Epithelial cell of proximal tubule (primary cell): ENCODE measurements at places on chromosomes 2 and 18.

GRCh38 chr18:50803592-50803991 is 16.2 kb downstream of the MRO start:
- DNase-seq, result no peak

GRCh38 chr2:58073751-58074150 is 27.1 kb downstream of the VRK2 start:
- no peak for DNase-seq

- no peak for DNase-seq
Observed at GRCh38 chr2:74566754-74567085, 12.2 kb downstream of the DOK1 start.

- no peak for DNase-seq
Observed at GRCh38 chr2:182952741-182953450, 85.4 kb downstream of the NCKAP1 start.

GRCh38 chr2:219282375-219282774 is 3.2 kb downstream of the DNAJB2 start:
- no peak for DNase-seq

DNA sequence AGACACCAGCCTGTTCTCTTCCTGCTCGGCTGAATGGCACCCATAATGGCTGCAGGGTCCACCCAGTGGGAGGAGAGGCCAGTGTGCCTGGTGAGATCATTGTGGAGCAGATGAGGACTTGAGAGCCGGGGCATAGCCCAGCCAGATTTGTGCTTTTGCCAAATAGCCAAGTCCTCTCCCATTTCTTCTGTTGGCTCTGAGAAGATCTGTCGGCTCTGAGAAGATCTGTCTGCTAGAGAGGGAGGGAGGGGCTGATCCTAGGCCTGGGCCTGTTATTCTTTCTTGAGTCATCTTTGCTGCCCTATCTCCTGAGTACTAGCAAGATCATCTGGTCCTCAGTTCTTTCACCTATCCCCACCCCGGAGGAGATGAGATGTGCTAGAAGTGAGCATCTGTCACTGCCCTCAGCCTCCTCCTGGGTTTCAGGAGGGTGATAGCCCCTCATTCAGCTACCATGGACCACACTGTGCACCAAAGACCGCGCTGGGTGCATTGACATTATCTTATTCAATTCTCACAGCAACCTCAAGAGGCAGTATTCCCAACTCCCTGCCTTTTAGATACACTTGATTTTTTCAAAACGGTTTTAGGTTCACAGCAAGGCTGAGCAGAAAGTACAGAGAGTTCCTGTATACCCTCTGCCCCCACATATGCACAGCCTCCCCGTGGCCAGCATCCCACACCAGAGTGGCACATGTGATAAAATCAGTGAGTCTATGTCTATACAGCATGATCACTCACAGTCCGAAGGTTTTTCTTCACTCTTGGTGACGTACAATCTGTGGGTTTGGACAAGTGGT is 98.6 kb downstream of the CAPN13 start:
- no peak for DNase-seq

GRCh38 chr2:224638301-224638823 is 53.2 kb upstream of the CUL3 start:
- no peak for DNase-seq

GRCh38 chr2:134408791-134409190 is 154.9 kb downstream of the MGAT5 start:
- no peak for DNase-seq

DNA sequence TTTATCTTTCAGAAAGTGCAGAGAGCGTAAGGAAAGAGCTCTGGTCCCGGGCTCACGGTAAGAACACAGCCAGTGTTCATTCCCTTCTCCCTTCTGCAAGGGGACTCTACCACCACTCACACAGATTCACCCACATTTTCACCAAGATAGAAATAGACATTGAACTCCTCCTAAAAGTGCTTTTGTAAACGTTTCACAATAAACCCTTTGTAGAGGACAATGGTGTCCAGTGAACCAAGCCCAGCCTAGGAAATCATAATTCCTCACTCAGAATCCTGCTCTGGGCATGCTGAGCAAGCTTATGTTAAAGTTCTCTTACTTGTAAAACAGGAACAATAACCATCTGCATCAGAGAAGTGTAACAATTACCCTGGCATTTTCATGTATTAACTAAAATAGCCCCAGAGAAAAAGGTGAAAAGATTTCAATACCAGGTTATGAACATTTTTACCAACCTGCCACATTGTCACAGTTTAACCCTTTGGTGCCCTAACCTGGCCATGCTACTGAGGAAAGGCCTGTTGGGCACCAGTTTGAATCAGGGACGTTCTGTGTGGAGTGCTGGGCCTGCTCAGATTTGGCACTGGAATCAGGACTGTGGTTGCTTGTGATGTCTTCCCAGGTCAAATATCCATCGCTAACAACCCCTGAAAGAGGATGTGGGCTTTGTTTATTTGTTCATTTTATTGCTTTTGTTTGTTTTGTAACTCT is 22.5 kb upstream of the NDUFV2 start:
- no peak for DNase-seq

DNA sequence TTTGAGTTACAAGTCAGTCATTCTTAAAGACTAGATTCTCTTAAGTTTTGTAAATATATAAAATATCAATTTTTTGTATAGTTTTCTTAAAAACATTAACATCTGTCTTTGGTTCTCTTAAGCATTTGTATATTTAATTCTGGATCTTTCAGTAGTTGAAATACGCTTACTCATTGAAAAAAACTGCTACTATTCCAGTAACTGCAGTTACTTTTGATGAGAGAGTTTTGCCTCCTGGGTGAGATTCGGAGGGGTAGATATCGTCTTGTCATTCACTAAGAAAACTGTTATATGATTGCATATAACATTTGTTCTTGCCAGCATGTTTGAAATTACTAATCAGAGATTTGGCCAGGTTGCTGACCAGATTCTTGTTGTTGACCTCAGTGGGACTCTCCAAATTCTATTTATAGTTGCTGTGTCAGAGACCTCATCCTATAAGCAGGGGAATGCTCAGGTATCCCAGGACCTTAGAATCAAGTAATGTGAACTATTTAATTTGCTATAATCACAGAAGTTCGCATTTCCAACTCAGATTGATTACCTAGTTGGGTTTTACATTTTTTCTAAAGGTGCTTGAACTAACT is 7.9 kb downstream of the AGPS start:
- DNase-seq, result no peak

DNA sequence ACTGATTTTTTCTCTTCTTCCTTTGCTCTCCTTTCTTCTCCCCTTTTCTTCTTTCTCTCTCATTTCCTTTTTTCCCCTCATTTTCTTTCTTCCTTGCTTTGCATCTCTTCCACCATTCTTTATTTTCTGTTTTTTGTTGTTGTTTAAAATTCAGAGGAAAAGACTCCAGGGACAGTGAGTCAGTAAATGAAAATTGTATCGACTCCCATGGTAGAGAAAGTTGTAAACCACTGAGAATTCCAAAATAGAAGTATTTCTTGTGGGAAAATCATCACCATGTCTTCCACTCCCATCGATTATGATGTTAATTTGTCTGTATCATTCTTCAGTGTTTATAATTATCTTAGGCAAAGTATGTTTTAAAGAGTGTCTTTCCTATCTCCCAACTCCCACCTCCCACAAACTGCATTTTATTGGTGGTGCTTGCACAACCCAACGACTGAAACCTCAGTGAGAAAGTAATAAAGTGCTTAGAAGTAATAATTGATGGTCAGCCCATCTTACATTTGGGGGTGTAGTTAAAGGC is 134.3 kb downstream of the IRS1 start:
- DNase-seq, result no peak

DNA sequence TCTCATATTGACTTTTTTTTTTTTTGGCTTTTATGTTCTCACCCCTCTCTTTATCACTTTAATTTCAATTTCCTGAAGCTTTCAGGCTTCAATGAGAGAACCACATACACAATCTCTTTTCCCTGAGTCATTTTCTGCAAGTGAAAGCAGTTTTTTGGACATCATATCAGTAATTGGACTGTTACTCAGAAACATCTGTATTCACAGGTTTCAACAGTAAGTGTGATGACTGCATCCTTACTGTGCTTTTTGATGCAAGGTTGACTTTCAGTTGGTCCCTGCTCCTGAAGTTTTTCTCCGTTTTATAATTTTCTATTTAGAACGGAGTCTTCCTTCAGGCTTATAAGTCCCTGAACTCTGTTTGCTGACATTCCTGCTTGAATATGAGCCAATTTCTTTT is 70.5 kb upstream of the CCBE1 start:
- DNase-seq, result no peak

- no peak for DNase-seq
Observed at GRCh38 chr2:8448824-8449556, 232.9 kb upstream of the ID2 start.

DNA sequence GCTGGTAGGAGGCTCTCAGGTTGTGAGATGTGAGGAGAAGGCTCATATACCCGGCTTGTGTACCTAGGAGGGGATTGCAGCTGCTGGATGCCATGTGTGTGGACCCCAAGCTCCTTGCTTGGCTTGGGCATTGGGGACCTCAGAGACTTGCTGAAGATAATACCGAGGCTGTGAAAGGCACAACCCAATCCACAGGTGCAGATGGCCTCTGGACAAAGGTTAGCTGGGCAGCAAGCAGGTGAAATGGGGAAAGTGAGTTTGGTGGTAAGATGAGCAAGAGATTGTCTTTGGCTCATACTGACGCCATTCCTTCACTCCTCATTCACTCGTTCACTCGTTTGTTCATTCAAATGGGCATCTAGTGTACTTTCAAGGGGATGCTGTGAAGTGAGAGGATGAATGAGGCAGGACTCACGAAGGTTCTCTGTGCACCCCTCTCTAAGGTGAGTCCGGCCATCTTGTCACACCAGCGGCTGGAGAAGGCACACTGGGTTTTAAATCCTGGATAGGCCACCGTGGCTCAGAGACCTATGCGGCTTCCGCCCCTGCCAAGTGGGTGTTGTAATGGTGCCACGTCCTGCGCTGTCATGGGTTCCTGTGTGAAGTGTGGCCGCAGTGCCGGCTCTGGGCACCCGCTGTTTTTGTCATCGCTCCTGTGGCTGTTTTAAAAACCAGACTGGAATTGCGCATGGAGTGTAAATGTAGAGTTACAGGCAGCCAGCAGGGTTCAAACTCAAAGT is 13.7 kb downstream of the FBLN7 start:
- DNase-seq, result no peak
